AG20443 (cell line): ENCODE measurements at places on chromosomes 6 and 20.

- DNase-seq, result no peak
These were observed 16.1 kb upstream of the APMAP start for GRCh38 chr20:25008388-25009217.

DNA sequence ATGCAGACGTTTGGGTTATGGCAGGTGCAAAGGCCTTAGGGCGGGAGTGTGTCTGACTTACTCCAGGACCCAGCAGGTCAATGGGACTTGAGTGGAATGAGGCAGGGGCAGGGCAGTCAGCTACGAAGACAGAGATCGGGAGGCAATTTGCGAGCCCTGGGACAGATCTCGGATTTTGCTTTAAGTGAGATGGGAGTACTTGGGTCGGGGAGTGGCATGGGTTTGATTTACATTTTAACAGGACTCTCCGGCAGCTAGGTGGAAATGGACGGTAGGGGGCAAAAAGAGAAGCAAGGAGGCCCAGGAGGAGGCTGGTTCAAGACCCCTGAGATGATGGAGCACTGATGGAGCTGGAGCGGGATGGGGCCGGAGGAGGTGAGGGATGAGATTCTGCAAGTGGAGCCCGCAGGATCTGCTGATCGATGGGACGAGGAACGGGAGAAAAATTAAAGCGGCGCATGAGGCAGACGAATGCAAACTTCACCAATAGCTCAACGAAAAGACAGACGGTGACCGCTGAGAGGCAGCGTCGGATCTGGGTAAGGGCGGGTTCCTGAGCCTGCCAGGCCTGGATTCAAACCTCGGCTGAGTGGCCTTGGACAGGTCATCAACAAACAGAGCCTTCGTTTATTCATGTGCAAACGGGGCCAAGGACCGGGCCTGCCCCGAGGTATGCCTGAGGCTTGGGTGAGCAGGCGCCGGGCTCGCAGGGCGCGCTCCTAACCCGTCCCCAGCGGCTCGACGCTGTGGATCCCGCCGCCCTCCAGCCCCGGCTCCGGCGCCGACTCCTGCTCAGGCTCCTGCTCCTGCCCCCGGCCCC, 756 bp upstream of the RBCK1 start:
- peak; percentile 95 for DNase-seq

GRCh38 chr6:34515473-34516387, 40.4 kb downstream of the SPDEF start:
- DNase-seq, result no peak

GRCh38 chr6:5303682-5304081, 42.4 kb downstream of the FARS2 start:
- no peak for DNase-seq

GRCh38 chr20:5996765-5997164, 46.3 kb downstream of the MCM8 start:
- DNase-seq, result no peak

GRCh38 chr6:1763404-1763803, 153.7 kb downstream of the FOXC1 start:
- no peak for DNase-seq

DNA sequence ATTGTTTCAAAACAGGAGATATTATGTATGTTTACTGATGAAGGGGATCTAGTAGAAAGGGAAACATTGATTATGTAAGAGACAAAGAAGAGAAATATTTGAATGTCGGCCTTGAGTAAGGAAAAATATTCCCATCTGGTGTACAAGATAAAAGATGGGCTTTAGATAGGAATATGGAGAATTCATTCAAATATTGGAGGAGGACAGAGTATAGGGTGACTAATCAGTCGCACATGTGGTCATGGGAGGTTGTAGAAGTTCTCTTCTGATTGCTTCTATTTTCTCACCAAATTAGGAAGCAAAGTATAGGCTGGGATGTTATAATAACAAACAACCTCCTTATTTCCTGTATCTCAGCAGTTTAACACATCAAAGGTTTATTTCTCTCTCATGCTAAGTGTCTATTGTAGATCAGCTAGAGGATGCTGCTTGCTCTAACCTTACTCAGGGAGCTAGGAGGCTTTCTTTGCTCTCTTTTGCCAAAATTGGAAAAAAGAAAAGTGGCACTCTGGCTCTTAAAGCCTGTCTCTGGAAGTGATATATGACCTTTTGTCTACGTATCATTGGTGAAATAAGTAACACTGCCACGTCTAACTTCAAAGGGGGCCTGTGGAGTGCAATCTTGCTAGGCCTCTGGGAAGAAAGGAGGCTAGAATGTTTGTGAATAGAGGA, 1.2 kb upstream of the HDDC2 start:
- DNase-seq, result no peak

GRCh38 chr6:158370805-158371204, 58.5 kb downstream of the TULP4 start:
- DNase-seq, result no peak

GRCh38 chr6:113632220-113632864, 224.8 kb upstream of the MARCKS start:
- DNase-seq, result peak; percentile 64

DNA sequence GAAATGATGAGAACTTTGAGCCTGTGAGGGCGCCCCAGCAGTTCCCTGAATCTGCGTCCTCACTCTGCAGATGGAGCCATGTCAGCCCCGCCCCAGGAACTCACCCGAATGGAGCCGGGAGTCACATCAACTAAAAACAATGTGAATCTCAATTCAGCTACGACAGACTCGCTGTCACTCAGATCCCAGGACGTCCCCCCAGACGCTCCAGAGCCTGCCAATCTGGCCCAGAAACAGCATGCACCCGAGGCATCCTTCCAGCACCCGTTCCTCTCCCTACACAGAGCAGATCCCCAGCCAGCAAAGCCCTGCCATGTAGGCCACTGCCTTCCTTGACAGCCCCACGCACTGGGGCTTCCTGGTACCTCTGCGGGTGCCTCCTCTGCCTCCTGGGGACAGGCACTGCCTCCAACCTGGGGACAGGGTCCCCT, 248.0 kb downstream of the TTLL2 start:
- DNase-seq, result no peak

DNA sequence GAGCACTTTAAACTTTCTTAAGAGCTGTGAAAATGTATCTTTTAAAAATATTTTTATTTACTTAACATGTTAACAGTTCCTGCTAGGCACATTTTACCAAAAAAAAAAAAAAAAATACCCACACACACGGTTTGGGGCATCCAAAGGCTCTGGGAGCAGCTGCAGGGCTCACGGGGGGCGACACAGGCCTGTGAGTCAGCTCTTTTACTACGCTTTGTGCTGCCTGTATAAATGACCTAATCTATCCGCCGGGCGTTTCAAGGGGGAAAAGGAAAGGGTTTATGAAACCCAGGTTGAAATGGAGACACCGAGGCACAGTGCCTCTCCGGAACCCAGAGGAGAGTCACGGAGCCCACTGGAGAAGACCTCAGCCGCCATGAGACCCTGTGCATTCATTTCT, 40.4 kb downstream of the DLL1 start:
- DNase-seq, result no peak

DNA sequence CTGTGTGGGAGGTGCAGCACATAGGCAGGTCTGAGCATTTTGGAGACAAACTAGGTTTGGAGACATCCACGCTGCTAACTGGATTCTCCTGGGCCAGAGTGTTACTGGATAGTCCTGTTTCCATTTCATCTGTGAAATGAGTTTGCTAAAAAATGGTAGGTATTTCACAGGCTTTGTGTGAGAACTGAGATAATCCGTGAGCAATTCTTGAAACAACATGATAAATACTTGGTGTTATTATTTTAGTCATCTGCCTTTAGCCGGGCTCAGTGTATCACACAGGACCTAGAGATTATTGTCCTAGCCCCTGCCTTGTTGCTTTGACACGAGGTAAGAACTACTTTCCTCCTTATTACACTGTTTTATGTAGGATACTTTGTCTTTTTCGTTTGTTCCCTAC, 63.0 kb downstream of the PRR18 start:
- no peak for DNase-seq

DNA sequence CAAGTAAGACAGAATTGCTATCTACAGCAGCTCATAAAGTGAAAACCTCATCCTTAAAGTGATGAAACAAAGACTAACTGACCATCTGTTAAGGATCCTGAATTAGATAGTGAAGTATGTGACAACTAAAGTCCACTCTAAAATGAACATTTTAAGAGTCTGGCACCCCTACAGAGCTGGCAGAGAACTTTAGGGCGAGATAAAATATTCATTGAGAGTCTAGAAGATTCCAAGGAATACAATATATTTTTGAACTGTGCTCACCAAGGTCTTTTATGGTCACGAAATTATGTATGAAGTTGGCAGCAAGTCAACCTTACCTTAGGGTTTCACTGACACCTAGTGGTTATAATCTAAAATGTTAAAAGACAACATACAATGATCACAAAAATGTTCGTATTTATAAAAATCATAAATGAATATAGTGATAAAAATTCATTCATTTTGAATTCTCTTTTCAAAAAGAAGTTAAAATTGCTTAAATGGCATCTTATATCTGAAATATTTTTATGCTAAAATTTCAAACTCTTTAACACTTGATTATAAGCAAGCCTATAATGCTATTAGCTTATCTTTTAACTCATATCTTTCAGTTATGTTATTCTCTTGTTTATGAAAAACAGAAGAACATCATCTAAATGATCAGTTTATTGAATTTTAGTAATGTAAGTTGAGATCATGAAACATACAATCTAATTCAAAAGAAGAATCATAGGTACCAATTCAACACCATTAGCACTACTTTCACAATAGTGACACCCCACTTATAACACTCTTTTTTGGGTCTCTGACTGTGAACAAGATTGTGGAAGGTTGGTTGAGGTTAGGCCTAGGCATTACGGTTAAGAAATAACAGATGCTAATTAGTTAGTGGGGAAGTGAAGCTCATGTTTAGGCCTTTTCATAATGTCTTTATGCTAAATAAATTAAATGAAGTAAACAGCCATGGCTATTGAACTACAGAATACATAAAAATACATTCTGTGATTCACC, 27.5 kb downstream of the RSPH3 start:
- peak; percentile 41 for DNase-seq

- no peak for DNase-seq
These were observed 466.3 kb downstream of the CD83 start for GRCh38 chr6:14583826-14584225.

DNA sequence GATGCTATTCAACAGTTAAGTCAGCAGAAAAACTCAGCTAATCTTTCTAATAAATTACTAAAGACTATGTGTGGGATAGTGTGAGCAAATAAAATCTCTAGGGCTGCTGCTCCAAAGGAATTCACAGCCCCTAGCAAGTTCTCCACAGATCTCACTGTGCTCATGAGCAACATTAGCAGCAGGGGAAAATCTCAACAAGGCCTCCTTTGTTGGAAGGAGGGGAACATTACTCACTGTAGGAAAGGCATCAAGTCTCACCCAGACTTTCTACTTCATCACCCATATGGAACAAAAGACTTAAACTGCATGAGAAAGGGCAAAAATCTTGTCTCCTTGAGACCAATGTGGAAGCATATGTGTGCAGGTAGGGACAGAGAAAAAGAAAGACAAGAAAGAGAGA, 726.4 kb upstream of the SLC35B3 start:
- DNase-seq, result no peak

DNA sequence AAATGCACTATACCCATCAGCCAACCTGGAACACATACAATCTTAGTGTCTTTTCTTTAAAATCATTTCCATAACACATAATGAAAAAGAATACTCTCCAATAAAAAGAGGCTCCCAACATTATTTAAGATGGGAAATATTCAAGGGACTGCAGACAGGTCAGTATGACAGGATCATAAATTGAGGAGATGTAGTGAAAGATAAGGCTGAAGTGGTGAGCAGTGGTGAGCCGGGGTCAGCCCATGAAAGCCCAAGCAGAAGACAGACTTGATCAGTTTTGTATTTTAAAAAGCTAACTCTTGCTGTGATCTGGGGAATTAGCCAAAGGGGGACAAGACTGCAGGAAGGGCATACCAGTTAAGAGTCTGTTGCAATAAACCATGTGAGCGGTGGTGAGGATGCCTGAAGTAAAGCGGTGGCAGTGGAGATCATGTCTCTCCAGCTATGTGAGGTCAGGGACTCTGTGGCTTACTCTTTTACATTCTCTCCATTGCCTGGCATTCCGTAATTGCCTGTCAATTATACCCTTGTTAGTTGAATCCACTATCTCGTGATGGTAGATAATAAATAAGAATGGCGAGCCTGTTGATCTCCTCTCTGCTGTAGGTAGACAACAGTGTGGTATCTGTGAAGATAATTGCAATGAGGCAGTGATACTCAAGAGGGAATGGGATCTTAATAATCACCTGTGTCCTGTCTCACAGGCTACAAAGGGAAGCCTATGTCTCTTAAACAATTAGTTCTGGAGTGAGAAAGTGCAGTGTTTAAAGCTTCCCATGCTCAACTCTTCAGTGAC, 97.4 kb downstream of the FILIP1 start:
- no peak for DNase-seq

DNA sequence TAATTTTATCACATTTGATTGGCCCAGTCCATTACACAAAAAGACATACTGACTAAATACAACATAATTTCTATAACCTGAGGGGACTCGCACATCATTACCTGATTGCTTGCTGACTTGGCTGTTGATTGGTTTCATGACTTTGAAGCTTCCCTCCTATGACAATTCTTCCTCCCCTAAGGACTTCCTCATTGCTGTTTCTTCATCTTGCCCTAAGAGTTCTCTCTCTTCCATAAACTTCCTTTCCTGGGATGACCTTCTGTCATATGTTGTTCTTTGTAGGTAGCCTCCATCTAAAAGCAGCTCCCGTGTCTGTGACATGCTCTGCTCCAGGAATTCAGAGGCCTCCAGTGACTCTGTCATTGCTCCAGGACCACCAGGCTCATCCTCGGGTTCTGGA, 22.6 kb downstream of the RSPH3 start:
- DNase-seq, result no peak

- DNase-seq, result no peak
These were observed 408.6 kb upstream of the ADGRB3 start for GRCh38 chr6:68226460-68226859.

DNA sequence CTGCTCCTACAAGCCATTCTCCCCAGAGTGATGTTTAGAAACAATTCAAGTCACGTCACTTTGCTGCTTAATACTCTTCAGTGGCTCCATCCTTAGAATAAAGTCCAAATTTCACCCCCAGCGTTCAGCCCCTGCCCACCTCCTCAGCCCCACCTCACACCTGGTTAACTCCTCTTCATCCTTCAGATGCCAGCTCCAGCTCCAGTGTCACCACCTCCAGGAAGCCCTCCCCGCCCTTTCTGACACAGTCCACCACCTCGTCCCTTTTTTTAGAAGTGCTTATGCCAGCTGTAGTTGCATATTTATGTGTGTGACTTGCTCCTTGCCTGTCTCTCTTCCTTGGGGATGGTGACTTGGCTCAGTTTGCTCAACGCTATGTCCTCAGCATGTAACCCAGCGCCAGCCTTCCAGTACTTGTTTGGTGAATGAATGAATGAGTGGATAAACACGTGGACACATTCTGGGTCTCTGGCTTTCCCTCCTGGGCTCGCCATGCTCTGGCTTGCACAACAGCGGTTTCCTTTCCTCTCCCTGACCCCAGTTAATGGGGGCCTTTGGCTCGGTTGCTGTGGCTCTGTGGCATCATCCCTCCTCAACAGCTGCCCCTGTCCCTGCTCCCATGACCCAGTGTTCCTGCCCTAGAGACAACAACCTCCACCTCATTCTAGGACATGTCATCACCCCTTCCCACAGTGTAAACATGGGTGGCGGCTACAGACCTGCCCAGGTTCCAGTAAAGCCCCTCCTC, 3.7 kb upstream of the IP6K3 start:
- no peak for DNase-seq

GRCh38 chr6:167580619-167580911, 246.1 kb upstream of the AFDN start:
- no peak for DNase-seq
